ENCODE measurements at places on chromosomes 5 and 9.

DNA sequence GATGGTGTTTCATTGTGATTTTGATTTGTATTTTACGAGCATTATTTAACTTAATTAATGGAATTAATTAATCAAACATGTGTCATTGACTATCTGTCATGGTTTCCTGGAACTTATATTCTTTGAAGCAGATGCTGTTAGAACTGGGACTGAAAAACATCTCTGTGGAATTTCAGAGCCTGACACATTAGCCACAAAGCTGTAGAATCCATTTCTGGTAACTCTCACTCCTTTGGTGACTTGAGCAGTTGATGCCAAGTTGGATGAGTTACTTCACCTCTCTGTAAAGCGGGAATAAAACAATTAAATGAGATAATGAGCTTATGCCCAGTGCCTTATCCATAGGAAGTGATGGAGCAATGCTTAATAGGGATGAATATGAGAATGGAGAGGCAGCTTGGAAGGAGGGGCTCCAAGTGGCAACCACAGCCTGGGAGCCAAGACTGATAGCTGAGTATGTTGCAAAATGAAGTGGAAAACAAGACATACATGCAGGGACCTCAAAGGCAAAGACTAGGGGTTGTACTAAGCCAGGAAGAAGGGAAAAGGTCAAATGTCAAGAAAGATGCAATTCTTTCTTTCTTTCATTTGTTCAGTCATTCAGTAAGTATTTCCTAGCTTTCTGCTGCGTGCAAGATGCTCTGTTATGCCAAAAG is 23.1 kb upstream of the ADRA1B start:
- DNase-seq = no peak

DNA sequence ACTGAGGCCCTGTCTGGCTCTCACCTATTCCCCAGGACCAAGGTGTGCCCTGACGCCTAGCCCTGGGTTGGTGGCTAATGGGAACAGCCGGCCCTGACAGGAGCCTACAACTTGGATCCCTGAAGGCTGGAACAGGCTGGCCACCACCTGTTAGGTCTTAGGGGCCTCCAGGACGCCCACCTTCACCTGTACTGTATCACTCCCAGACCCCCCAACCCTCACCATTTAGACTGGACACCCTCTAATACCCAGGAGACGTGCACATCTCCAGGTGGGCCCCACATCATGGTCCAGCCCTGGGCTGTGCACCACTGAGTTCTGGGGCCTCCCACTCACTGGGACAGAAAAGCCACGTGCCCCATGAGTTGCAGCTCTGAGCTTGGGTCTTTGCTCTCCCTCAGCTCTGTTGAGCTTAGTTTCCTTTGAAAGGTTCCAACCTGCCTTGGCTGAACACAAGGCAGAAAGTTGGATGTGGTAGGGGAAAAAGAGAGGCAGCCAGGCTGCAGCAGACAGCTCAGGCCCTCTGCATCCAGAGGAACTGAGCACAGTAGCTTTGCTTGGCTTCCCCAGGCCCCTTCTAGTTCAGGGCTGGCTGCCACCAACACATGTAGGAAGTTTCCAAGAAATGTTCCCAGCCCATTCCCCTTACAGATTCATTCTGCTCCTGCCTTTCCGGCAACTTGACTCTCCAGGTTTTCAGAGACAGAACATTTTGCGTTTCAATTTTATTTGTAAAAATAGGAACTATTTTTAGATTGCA is 116.8 kb upstream of the TBC1D2 start:
- no peak for DNase-seq

DNA sequence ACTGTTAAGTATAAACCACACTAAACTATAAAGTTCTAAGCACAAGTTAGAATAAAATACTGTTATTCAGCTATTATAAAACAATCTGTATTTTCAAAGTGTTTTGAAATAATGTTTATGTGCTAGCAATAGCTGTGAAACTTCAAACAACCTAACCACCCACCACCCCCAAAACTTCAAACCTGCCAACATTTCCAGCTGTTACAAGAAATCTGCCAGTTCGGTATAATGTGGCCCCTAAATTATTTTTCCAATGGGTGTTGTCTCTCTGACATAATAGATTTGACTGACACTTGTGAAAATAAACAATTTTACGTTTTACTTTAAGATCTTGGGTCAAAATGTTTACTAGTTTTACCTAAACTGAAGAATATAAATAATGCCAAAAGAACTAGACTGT is 24.7 kb downstream of the MAPKAP1 start:
- DNase-seq = no peak

DNA sequence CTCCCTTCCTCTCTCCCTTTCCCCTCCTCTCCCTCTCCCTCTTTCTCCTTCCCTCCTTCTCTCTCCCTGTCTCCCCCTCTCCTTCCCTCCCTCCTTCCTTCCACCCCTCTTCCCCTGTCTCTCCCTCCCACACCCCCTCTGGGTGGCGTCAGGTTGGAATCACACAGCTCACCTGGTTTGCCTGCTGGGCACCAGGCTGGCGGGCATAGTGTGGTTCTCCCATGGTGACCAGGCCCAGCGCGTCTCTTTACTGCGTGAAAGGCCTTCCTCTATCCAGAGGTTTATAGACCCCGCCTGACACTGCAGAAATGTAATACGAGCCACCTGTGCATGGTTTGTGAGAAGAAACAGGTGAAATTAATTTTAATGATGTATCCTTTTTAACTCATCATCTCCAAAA is 76.2 kb downstream of the MRPL36 start:
- DNase-seq = no peak

All from activated CD4-positive, alpha-beta T cell treated with anti-CD3 and anti-CD28 coated beads, Interleukin-2, amount 50 U/mL, for 24 hours (primary cell).